ENCODE measurements at places on chromosomes 2 and 18. TPM values are rescaled to one million over a fixed set of nuclear protein-coding genes. Genes with fewer than 3 reads are reported as not detected.

DNA sequence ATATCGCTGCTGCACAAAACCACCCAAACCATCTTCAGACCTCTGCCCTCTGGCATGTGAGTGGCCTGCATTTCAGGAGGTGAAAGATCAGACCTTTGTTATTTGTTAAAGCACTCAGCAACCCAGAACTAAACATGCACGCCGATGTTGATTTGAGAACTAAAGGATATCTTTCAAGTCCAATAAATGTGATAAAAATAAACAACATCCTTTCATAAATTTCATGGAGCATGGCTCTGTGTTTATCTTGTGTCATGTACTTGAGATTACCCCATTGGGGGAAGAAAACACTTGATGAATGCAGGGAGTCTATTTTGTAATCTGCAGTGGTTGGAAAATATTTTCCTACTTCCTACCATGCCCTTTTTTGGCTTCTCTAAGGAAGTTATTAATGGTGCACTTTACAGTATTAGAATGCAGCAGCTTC is 70.8 kb upstream of the GATA6 start:
- no peak overlapping the region for H3K27ac ChIP-seq
- no peaks in the 10 kb centered on the region for H3K4me1 ChIP-seq
- no peak overlapping the region for H3K4me3 ChIP-seq
- no peaks in the 10 kb centered on the region for H3K36me3 ChIP-seq
- H3K27me3 ChIP-seq, result peaks cover 8% of the 10 kb centered on the region

DNA sequence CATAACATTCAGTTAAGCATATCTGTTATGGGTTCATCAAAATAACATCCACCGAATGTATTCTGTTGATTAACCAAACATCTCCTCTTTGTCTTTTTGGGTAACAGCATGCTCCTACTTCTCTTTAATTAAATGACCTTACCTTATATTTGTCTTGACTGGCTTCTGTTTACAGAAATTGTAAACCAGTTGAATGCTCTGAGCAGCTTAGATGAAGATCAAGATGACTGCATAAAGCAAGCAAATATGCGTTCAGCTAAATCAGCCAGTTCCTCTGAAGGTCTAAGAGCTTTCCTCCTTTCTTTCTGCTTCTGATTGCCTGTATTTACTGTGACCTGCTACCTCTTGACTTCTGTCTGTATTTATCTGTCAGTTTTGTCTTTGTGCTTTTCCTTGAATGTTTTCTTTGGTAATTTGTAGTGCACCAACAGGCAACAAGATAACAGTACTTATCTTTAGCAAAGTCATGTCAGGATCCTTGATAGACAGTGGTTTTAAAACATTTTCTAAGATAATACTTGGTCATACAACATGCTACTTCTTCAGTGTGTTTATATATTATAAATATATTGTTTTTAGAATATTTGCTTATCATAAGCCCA is 152.8 kb downstream of the EHBP1 start:
- H3K27me3 ChIP-seq, result no peaks in the 10 kb centered on the region
- no peak overlapping the region for H3K27ac ChIP-seq
- no peak overlapping the region for H3K4me3 ChIP-seq

Gene FKBP7
- total RNA-seq, result 58.5 TPM

Gene MAIP1
- 21.7 TPM for total RNA-seq

DNA sequence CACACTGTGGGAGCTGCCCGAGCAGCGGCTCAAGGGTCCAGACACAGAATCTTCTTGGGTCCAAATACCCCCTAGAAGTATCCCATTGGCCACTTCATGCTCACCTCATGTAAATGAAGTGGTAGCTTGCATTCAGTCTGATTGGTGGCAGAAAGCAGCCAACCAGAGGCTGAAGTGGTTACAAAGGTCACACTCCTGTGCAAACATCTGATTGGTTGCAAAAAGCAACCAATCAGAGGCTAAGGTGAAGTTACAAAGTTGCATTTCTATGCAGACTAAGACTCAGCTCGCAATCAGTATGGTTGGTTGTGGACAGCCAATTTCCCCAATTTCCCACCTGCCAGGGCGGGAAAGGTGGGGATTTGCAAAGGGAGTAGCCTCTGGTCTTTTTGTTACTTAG is 94.3 kb downstream of the DGKD start:
- no peaks in the 10 kb centered on the region for H3K27me3 ChIP-seq
- DNase-seq, result no peak
- H3K4me3 ChIP-seq, result no peak overlapping the region
- H3K27ac ChIP-seq, result no peak overlapping the region
- H3K36me3 ChIP-seq, result peaks cover 3% of the 10 kb centered on the region

- peak; percentile 73 for DNase-seq
- H3K36me3 ChIP-seq, result no peaks in the 10 kb centered on the region
- H3K27ac ChIP-seq, result no peak overlapping the region
- no peaks in the 10 kb centered on the region for H3K27me3 ChIP-seq
- H3K4me1 ChIP-seq, result peaks cover 4% of the 10 kb centered on the region
- no peak overlapping the region for H3K4me3 ChIP-seq
These were observed 109.1 kb upstream of the CYP1B1 start for GRCh38 chr2:38185012-38185491.

- no peak overlapping the region for H3K27ac ChIP-seq
- H3K4me3 ChIP-seq, result no peak overlapping the region
- no peaks in the 10 kb centered on the region for H3K4me1 ChIP-seq
These were observed 4.0 kb upstream of the WNT10A start for GRCh38 chr2:218876562-218877219.

- no peak for DNase-seq
- no peak overlapping the region for H3K27ac ChIP-seq
- no peaks in the 10 kb centered on the region for H3K4me1 ChIP-seq
- no peak overlapping the region for H3K4me3 ChIP-seq
- no peaks in the 10 kb centered on the region for H3K27me3 ChIP-seq
These were observed 344.7 kb upstream of the FIGN start for GRCh38 chr2:164080486-164080885.

Gene IL36A
- total RNA-seq, result not detected

- no peaks in the 10 kb centered on the region for H3K36me3 ChIP-seq
- H3K27ac ChIP-seq, result no peak overlapping the region
- no peak overlapping the region for H3K4me3 ChIP-seq
- no peaks in the 10 kb centered on the region for H3K27me3 ChIP-seq
These were observed 682.0 kb upstream of the ID2 start for GRCh38 chr2:7999683-8000476.

Gene CPLX4
- not detected for total RNA-seq

Gene CFAP210
- not detected for total RNA-seq

GRCh38 chr18:8020132-8020846 is 453.2 kb downstream of the PTPRM start:
- no peaks in the 10 kb centered on the region for H3K4me1 ChIP-seq
- no peaks in the 10 kb centered on the region for H3K36me3 ChIP-seq
- no peak overlapping the region for H3K4me3 ChIP-seq
- DNase-seq, result peak; percentile 14

- no peak overlapping the region for H3K27ac ChIP-seq
- H3K27me3 ChIP-seq, result no peaks in the 10 kb centered on the region
- H3K4me1 ChIP-seq, result no peaks in the 10 kb centered on the region
- H3K4me3 ChIP-seq, result no peak overlapping the region
- DNase-seq, result no peak
These were observed 8.5 kb downstream of the PDK1 start for GRCh38 chr2:172564376-172564775.

- H3K36me3 ChIP-seq, result no peaks in the 10 kb centered on the region
- no peak for DNase-seq
- H3K27ac ChIP-seq, result no peak overlapping the region
- H3K4me3 ChIP-seq, result no peak overlapping the region
- no peaks in the 10 kb centered on the region for H3K27me3 ChIP-seq
These were observed 27.9 kb downstream of the ME2 start for GRCh38 chr18:50906843-50907242.

Gene SLC16A14
- 4.2 TPM for total RNA-seq

Gene CCDC74B
- 3.0 TPM for total RNA-seq

Gene ADRA2B
- not detected for total RNA-seq

- peaks cover 12% of the 10 kb centered on the region for H3K4me1 ChIP-seq
- no peak for DNase-seq
- no peaks in the 10 kb centered on the region for H3K27me3 ChIP-seq
- no peak overlapping the region for H3K4me3 ChIP-seq
These were observed 204.6 kb downstream of the EIPR1 start for GRCh38 chr2:3173031-3173430.

DNA sequence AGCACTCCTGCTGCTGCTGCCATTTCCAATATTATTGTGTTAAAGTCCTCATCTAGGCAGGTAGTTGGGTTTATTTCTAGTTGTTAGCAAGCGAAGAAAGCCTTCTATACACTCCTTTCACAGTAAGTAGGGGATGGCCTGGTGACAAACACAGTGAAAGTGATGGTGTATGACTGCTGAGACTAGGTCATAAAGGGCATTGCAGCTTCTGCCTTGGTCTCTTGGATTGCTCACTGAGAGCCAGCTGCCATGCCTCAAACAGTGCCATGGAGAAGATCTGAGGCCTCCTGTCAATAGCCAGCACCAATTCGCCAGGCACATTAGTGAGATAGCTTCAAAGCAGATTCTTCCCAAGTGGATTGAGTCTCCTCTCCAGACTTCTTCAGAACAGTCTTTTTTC is 27.6 kb upstream of the MSTN start:
- no peak overlapping the region for H3K4me3 ChIP-seq
- DNase-seq, result no peak
- no peak overlapping the region for H3K27ac ChIP-seq
- no peaks in the 10 kb centered on the region for H3K27me3 ChIP-seq
- no peaks in the 10 kb centered on the region for H3K36me3 ChIP-seq
- H3K4me1 ChIP-seq, result no peaks in the 10 kb centered on the region

Measured in astrocyte (in vitro differentiated cells and primary cell).